ENCODE measurements at places on chromosomes 2 and 18.
A peak's percentile ranks its signal among the peaks of the same experiment; 100 is the strongest.

GRCh38 chr2:165743442-165743841, 50.6 kb downstream of the GALNT3 start:
- DNase-seq, result no peak

DNA sequence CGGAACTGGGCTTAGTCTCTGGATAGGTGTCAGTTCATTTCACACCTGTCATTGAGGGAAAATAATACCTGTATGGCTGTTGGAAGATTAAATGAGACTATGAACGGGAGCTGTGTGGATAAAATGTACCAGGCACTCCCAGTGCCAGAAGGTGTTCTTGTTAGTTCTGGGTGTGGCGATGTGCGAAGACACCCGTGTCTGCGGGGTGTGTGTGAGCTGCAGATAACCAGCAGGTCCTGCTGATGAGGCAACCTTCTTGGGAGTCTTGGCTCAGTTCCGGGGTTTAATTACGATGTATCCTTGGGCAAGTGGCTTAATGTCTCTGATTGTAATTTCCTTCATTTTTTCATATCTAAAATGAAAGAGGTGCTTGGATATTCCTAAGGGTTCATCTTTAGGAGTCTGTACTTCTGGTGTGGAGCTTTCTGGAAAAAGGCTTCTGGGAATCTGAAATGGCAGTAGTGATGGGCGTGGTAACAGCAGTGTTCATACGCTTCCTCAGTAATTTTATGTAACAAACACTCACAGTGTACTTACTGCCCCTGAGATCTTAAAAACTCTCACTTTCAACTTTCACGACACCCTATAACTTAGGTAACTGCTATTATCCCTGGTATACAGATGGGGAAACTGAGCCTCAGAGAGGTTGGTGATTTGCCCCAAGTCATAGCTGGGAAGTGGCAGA, 35.0 kb downstream of the NEDD4L start:
- DNase-seq, result no peak

DNA sequence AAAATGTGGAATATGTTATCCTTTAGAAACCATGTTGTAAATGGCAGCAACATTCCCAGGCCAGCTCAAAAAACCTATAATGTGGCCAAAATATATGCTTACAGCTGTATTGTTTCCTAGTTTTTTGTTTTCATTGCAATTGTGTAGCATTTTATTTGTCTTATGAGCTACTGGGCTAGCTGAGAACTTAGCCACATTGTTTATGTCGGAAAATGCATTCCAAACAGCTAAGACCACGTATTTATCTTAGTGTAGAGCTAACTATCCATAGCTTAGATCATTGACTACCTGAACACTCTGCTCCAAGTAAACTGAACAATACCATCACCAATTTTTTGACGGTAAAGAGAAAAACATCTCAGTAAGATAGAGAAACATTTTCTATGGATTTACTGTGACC, 38.4 kb downstream of the METAP1D start:
- no peak for DNase-seq

DNA sequence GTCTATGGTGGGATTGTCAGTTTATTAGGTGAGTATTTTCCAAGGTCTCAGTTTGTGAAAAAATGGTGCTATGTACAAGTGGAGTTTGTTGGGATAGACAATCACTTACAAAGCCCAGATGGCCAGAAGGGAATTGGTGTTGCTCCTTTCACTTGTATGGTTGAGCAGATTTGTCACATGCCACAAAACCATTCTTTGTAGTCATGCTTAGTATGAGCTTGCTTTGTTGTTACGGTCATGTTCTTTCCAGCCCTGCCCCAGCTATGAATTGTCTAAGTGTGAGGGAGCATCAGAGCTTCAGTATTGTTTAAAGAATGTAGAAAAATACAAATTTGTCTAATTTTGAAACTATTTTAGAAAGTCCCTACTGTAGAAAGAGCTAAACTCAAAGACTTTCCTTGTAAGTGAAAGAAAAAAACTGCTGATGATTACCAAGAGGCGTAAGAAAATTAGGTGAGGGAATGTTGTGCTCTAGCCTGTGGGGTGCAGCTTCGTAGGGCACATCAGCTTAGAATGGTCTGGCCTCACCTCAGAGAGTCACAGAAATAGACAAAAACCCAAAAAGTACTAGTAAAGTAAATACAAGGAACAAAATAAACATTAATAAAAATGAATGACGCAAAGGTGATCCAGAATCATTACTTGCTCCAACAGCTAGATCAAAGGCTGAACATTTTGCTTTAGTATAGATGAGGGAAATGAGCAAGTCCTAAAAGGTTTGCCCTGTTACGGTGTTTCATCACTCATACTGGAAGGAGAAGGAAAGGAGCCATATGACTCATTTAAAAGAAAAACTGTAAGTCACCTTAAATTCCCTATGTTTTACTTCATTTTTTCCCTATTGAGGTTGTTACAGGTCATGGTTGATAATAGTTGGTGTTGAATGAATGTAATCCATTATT, 9.2 kb downstream of the TGIF1 start:
- DNase-seq, result no peak

GRCh38 chr2:238697193-238698071, 150.5 kb upstream of the TWIST2 start:
- DNase-seq, result peak; percentile 51

- no peak for DNase-seq
These were observed 99.5 kb upstream of the RMDN2 start for GRCh38 chr2:37825586-37825985.

GRCh38 chr2:9003366-9003615, 193 bp downstream of the MBOAT2 start:
- no peak for DNase-seq

- DNase-seq, result no peak
These were observed 209.0 kb downstream of the PRKCE start for GRCh38 chr2:45860136-45861121.

DNA sequence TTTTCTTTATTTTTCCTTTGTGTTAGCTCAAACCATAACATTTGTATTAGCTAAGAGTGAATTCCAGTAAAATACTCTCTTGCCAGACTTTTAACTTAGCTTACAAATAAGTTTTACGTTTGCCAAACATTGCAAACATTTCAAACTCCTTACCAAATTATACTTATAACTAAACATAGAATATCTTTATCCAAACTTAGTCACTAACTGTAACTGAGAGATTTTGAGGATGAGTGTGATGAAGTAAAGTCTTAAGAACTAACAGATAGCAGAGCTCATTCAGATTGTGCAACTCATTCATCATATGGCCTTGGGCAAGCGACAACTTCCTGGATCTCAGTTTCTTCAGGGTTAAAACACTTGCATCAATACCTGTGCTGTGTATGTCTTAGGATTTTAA, 533.7 kb downstream of the TDRD15 start:
- DNase-seq, result no peak

GRCh38 chr2:72871880-72872279, 15.3 kb upstream of the SPR start:
- no peak for DNase-seq

- no peak for DNase-seq
These were observed 79.7 kb upstream of the DOCK10 start for GRCh38 chr2:225122007-225122406.

- no peak for DNase-seq
These were observed 41.8 kb upstream of the NAB1 start for GRCh38 chr2:190607014-190607597.

DNA sequence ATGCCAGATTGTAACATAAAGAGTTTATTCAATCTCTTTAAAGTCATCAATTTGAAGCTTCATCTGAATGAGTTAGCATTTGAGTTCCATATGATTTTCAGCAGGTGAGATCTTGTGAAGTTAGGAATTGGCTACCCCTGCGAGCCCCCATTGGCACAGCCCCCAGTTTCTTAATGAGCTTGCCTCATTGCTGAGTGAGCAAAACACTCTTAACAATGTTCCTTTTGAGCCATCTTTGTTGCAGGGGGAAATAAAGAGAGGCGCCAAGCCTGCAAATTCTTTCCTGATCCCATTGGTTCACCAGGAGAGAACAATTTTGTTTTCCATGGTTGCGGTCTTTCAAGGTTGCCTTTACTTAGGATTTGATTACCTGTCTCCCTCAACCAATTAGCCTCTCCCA, 18.7 kb downstream of the DPP10 start:
- no peak for DNase-seq

DNA sequence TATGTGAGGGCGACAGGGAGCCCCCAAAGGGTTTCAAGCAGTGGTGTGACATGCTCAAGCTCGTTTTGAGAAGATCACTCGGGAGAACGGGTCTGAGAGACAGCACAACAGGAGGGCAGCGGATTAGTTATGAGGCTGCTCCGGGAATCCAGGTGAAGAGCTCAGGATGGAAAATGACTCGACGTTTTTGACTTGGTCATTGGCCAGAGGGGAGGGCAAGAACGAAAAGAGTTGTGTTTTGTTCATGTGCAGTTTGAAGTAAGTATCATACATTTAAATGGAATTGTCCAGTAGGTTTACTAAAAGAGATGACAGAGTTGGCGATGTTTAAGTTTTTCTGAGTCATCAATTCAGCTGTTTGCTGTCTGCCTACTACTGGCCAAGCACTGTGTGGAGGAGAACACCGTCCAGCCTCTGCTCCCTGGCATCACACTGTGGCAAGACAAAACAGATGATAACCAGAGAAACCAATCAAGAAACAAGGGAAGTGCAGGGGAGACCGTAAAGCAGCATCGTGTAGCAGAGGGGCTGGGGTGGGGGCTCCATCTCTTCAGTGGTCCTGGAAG, 25.3 kb upstream of the ANXA4 start:
- no peak for DNase-seq

DNA sequence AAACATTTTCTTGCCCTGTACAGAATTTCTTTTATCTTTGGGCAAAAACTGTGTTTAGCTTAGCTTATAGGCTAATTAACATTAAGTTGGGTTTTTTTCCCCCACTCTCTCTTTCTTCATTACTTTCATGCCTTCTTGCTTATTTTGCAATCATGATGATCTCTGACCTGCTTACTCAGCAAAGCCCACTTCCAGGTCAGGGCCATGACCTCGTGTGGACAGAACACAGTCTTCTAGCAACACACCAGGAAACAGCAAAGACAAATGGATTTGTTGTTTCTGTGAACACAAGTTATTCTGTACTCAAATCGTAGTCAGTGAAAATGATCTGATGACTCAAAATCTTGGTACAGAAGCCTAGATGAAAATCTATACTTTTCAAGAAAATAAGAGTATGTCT, 60.7 kb downstream of the SPATS2L start:
- peak; percentile 76 for DNase-seq

GRCh38 chr2:60839126-60839813, 42.1 kb upstream of the REL start:
- no peak for DNase-seq

DNA sequence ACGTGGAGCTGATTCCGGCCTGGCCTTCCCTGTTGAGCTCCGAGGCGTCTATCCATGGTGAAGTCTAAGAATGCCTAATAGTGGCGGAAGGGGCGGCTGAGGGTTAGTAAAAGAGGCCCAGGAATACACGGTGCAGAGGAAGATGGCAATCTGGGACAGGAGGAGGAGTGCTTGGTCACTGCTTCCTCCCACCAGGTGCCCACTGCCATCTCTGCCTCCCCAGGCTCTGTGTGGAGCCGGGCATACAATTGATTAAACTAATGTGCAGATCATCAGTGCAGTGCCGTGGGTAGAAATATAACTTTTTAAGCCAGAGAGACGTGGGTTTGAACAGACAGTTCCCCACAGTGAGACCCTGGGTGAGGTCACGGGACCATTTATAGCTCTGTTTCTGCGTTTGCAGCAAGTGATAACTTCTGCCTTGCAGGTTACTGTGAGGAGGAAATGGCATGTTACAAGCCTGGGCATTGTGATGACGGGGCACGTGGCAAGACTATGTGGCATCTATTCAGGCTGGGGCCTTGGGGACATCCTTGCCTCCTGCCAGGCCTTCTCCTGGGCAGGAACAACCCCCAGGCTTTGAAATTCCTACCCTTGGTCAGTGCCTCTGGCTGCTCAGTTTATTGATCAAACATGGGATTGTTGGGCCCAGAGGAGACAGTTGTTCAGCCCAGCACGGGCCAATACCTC, 204.9 kb downstream of the ASB1 start:
- no peak for DNase-seq

DNA sequence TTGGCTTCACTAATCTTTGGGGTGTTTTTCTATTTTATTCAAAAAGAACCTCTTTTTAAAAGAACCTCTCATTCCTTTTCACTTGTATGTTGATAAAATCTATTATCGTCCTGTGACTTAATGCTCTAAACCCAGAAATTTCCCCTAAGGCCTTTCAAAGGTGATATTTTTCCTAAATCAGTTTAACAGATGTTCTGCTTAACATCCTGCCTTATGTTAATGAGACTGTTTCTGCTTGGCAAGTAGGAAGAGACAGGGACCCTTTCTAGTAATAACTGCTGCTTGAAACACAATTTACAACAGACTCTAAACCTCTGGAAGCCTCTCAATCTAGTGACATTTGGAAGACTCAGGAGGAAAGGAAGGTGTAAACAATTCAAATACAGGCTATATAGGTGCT, 128.8 kb downstream of the KCNJ3 start:
- DNase-seq, result no peak

DNA sequence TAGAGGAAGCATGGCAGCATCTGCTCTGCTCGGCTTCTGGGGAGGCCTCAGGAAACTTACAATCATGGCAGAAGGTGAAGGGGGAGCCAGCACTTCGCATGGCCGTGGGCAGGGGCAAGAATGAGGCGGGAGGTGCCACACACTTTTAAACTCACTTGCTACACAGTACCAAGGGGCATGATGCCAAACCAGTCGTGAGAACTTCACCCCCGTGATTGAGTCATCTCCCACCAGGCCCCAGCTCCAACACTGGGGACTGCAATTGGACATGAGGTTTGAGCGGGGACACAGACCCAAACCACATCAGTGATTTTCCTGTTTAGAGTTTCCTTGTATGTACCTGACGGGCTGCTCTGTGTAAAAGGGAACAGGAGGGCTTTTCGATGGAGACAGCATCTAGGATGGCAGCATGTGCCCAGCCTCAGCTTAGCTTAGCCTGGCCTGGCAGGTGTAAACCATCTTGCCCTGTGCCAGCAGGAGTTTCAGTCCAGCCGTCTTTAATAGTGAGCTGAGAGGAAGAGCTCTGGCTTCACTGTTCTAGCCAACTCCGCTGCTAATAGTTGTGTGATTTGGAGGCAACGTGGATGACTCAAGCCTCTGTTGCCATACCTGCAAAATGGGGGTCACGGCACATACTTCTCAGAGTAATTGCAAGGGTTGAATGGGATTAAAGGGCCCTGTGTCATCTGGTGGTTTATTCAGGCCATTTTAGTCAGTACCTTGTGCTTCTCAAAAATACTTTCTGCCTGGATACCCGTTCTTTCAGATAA, 101.8 kb downstream of the ASAP2 start:
- DNase-seq, result no peak
